NCI-H82 (cell line): ENCODE measurements at places on chromosomes 3 and 15.

DNA sequence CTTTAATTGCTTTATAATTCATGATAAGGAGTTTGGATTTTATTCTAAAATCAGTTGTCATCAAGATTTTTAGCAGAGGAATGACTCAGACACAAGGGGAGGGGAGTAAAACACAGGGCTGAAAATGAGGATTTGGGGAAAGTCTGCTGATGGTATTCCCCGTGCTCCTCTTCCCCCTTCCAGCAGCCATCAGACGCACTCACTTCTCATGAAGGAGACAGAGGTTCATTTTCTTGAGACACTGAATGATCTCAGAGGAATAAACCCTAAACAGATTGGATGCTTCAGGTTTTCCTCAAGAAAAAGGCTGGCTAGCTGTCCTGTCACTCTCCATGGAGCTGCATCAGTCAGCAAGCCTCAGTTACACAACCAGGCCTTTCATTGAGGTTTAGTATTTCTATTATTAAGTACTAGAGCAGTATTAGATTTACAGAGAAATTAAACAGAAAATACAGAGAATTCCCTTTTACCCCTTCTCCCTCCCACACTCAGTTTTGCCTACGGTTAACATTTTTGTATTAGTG is 166.4 kb downstream of the C3orf70 start:
- DNase-seq = no peak

- no peak for DNase-seq
Observed at GRCh38 chr3:85706130-85706529, 747.3 kb downstream of the CADM2 start.

DNA sequence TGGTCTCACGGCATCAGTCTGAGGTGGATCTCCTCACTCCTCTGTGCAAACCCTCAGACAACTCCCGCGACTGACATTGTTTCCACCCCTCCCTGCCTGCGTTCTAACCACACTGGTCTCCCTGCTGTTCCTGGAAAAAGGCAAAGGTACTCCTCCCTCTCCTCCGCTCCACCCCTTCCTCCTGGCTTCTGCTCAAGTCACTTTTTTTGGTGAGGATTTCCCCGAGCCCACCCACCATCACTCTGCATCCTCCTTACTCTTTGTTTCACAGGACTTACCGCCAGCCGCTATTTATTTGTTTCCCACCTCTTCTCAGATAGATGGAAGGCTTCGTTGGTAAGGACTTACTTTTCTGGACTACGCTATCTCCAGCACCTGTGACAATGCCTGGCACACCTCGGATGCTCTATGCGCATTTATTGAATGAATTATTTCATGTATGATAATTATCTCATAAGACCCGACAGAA is 25.6 kb downstream of the PRR23E start:
- DNase-seq = no peak

- no peak for DNase-seq
Observed at GRCh38 chr3:146380046-146380445, 89.3 kb downstream of the PLSCR2 start.

DNA sequence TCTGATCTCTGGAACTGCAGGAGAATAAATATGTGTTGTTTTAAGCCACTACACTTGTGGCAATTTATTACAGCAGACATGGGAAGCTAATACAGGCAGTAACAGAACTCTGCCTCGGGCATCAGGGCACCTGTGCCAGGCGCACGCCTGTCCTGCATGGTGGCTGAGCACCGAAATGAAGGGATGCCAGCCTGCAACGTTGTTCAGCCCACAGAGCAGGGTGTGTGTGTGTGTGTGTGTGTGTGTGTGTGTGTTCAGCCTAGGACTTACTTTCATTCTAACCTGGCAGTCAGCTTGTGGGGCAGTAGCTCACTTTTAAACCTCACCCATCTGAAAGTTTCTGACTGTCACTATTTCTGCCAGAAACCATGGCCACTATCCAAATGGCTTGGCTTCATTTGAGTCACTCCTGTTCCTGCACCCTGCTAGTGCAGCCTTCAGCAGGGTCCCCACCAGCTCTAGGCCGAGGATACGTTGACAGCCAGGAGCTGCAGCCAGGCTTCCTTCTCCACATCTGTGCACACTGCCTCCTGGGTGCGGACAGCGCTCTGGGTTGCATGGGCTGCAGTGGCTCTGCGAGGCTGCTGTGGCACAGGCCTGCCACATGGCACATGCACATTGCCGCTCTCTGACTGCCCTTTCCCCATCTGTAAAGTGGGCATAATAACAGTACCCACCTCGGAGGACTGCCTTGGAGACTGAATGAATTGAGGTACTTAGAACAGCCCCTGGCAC is 4.5 kb downstream of the UROC1 start:
- no peak for DNase-seq
